HT-29 (cell line): ENCODE measurements at places on chromosomes 6 and 20. TPM values are rescaled to one million over a fixed set of nuclear protein-coding genes. Genes with fewer than 3 reads are reported as not detected.

The ATAT1 gene
- total RNA-seq, result 8.3 and 9.2 TPM in 2 replicates

- peak; percentile 16 for DNase-seq
Measured at GRCh38 chr6:36154286-36154685, 24.0 kb downstream of the MAPK13 start.

GRCh38 chr20:1382670-1383069 lies 10.2 kb downstream of the FKBP1A start:
- no peak for DNase-seq

The NXT1 gene
- total RNA-seq, result 70.6 and 101 TPM in 2 replicates

The NFATC2 gene
- 0.51 and 0.57 TPM in 2 replicates for total RNA-seq

The HELZ2 gene
- total RNA-seq, result 109 and 163 TPM in 2 replicates

- no peak for DNase-seq
Measured at GRCh38 chr6:70694371-70694770, 26.7 kb downstream of the SMAP1 start.

- no peak for DNase-seq
Measured at GRCh38 chr6:125270380-125270779, 31.4 kb downstream of the HDDC2 start.

The KIF25 gene
- total RNA-seq, result not detected in 2 replicates

DNA sequence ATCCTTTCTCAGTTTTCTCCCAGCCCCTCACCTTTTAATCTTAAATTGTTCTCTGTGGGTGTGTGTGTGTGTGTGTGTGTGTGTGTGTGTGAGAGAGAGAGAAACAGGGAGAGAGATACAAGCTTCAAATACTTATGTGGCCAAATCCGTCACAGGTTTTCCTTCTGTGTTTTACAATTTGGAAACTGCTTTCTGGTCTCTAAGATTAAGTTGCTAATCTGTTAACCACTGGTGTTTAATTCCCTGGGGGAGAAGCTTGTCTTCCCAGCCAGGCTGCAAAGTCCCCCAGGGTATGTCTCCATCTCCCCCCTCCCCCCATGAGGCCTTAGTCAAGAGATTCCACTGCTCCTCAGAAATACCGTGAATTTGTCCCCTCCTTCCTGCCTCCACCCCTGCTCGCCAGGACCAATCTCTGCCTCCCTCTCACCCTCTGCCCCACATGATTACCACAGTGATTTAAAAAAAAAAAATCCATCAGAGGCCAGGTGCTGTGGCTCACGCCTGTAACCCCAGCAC lies 49.0 kb downstream of the RIPOR3 start:
- DNase-seq, result peak; percentile 67

The APOBEC2 gene
- total RNA-seq, result not detected in 2 replicates

DNA sequence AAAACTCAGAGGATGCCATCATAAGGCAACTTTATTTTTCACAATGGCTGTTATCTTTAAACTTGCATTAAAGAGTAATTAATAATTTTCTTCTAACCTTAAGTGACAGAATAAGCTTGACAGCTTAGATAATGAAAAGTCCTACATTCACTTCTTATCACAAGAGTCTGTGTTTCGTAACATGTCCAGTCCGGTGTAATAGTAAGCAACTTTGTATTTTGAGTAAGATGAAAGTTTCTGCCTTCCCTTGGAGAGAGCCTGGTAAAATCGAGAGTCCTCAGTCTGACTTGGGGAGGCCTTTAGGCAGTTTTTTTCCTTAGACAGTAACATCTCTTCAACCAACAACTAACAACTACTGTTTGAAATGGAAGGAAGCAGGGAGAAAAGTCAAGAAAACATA lies 195.6 kb downstream of the GRM1 start:
- DNase-seq, result no peak

GRCh38 chr6:78570044-78570443 lies 297.3 kb upstream of the IRAK1BP1 start:
- no peak for DNase-seq

DNA sequence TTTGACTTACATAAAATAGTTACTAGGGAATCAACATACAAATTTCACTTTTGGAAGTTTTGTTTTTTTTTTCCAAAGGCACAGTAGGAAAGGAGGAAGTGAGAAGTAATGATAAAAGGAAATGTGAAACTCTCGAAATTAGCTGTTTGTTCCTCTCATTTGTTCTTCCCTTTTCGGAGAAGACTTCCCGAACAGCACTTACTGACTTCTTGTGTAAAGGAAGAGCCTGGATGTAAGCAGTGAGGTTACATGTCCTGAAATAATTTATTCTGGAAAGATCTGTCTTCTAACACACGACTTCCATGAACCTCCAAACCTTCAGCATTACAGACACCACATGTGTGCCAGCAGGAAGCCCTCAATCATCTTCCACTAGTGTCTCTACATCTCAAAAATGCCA lies 59.1 kb downstream of the KIF16B start:
- DNase-seq, result no peak

The GATA5 gene
- 0.05 and 0.13 TPM in 2 replicates for total RNA-seq

GRCh38 chr20:13447385-13448180 lies 191.1 kb downstream of the TASP1 start:
- no peak for DNase-seq

The SLPI gene
- 9.1 and 13.5 TPM in 2 replicates for total RNA-seq

The MDFI gene
- total RNA-seq, result 0.36 and 1.5 TPM in 2 replicates

The HLA-DPB1 gene
- total RNA-seq, result not detected in 2 replicates

DNA sequence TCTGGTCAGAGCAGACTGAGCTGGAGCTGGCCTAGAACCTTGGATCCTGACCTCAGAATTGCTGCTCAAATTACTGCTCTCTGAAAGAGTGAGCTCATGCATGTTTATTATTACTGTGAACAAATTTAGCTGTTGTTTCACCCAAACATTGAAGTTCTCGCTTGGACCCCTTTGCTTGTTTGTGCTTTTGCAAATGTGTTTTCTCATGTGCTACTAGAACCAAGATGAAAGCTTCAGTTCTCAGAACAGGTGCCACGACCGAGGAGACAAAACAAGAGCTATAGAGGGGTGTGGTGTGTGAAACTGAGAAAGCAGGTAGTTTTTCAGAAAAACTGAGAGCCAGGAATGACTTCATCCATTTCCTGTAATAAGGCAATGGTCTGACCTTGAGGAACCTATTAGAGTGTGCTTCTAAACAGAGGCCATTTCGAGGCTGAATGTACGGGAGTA lies 50.0 kb upstream of the ESR1 start:
- no peak for DNase-seq

The IRAK1BP1 gene
- total RNA-seq, result 0.28 and 0.42 TPM in 2 replicates

GRCh38 chr6:6916598-6916997 lies 191.2 kb upstream of the RREB1 start:
- no peak for DNase-seq

DNA sequence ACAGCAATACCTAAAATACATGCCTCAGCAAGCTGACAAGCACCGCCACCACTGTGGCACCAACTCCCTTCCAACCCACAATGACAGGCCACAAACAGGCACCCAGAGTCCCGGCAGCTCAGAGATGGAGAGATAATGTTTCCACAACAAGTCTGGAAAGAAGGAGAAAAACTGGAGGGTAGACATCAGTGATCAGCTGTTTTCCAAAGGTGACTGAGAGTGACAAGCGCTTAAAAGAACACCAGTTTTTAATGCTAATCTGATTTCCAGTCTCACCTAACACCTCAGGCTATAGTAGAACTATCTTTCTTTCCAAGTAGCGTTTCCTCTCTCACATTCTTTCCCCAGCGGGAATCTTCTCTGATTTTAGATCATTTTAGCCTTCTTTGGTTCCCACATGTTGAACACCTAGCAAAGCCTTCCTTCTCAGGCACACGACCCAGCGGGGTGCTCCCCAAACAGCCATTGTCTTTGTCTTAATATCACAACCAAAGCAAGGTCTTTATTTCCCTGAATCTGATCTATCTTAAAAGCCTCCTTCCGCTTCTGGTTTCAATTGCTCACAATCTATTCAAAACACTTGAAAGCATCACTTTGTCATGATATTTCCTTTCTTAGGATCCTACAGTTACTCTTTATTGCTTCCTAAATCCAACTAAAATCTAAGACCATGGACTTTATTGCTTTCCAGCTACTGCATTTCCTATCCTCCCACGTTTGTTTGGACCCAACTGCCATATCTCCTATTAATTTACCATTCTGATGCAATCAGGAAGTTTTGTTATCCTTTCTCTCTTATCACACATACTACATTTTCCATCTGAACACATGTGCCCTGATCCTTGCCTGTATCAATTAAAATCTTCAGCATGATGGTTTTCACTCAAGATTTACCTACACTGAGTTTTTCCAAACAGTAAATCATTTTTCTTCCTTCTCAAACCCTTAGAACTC lies 282.7 kb downstream of the ADGB start:
- DNase-seq, result no peak

The SYS1 gene
- 73.6 and 74.7 TPM in 2 replicates for total RNA-seq

The EDN3 gene
- not detected in 2 replicates for total RNA-seq
